ENCODE measurements at places on chromosomes 4 and X.

DNA sequence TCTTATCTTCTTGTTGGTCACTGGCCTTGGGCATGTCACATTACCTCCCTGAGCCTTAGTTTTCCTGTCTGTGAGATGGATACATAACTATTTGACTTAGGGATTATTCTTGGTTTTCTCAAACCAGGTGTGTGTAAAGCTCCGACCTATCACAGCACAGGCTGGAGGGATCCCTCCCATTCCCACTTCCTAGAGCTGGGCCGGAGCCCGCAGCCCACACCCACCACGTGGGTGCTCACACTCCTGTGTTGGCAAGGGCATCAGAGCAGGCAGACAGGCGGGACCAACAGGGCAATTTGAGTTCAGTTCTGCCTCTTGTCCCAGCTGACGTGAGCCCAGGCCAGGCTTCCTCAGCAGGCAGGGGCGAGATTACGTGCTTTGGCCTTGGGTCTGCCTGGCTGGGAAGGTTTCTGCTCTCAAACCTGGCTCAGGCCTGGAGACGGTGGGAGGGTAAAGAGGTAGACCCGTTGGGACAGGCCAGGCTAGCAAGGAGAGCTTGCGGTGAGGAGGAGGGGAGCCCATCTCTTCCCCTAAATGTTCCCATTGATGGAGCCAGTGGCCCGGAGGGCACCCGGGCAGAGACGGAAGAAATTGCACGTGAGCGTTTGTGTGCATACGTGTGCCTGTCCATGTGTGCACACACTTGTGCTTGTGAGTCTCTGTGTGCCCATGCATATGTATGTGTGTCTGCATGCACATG, 734 bp upstream of the SH3TC1 start:
- DNase-seq: no peak

DNA sequence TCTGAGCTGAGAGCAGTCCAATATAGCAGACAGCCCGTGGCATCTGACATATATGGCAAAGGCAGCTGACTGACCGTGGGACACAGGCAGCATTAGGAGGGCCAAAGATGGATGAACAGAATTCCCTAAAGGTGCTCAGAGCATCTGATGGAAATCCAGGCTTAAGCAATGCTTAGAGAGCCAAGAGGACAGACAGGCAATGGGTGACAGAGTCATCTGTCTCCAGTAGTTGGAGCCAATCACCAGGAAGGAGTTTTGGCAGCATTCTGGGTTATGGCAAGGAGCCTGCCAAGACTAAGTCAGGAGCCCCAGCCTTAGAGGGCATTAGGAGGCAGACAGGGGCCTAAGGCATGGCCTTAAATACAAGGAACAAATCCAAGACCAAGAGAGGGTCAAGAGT, 153.3 kb upstream of the USP9X start:
- DNase-seq: no peak

DNA sequence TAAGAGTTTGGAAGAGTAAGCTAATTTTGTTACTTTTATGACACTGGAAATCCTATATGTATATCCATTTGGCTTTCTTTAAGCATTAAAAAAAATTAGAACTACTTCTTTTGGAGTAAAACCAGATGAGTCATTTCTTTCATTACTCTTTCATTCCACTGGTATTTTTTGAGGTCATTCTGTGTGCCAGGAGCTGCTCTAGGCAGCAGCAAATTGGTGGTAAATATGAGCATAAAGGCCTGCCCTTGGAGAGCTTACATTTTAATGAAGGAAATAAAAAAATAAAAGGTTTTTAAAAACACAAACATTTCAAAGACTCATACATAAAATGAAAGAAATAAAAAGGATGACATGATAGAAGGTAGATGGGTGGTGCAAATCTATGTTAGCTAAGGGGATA, 37.4 kb downstream of the MID1 start:
- DNase-seq: no peak

- DNase-seq: no peak
Measured at GRCh38 chr4:76536373-76536689, 101.3 kb downstream of the SHROOM3 start.

- no peak for DNase-seq
Measured at GRCh38 chr4:56038487-56039162, 89.9 kb downstream of the CEP135 start.
